ENCODE measurements at places on chromosomes 3 and 15.

DNA sequence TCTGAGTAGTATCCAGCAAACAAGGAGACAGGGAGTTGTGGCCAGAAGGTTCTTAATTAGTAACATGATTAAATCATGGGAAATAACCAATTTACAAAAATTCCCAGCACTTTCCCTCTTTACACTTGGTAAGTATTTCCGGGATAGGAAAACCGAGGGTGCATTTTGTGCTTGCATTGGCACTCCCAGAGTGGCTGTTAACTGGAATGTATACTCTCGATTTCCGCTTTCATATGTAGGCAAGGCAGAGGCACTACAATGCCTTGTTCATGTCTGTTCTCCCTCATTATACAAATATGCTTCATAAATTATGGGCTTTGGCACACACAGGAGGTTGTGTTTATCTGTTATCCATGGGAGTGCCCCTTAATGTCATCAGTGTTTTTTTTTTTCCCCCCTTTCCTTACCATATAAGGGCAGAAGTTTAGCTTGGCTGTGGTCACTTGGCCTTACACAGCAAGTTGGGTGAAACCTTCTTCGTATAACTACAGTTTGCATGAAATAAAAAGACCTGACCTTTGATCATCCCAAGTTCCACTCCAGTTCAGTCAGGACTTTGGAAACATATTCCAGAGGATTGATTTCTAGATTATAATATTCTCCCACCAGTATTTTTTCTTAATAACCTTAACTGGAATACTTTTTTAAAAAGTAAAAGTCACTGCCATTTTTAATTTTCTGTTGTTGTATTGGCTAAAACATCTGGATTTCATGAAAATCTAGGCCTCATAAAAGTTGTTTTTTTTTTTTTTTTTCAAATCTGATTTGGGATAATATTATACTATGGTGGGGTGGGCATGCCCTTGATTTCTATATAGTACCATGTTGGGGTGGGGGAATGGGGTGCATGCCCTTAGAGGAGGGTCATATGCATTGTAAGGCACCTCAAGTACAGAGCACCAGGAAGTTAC, 8.9 kb downstream of the TPM1 start:
- no peak for DNase-seq

- DNase-seq, result no peak
These were observed 470.6 kb upstream of the BCHE start for GRCh38 chr3:166307756-166308350.

DNA sequence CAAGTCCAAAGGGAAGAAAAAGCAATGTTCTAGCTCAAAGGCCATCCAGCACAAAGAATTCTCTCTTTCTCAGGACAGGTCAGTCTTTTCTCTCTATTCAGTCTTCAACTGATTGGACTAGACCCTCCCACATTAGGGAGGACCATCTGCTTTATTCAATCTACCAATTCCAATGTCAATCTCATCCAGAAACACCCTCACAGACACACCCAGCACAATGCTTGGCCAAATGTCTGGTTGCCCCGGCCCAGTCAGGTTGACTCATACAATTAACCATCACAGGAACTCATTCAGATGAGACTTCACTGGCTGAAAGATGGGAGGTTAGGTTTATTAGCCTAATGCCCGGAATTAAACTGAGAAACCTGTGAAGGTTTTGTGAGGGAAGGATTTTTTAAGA, 32.4 kb downstream of the ACAN start:
- DNase-seq, result no peak

GRCh38 chr15:57167821-57168395, 208.4 kb upstream of the CGNL1 start:
- DNase-seq, result no peak

GRCh38 chr3:193874512-193874911, 261.4 kb upstream of the HES1 start:
- no peak for DNase-seq

GRCh38 chr3:194261581-194262063, 89.5 kb downstream of the CPN2 start:
- DNase-seq, result no peak

GRCh38 chr3:4739289-4740236, 239.7 kb upstream of the BHLHE40 start:
- no peak for DNase-seq

DNA sequence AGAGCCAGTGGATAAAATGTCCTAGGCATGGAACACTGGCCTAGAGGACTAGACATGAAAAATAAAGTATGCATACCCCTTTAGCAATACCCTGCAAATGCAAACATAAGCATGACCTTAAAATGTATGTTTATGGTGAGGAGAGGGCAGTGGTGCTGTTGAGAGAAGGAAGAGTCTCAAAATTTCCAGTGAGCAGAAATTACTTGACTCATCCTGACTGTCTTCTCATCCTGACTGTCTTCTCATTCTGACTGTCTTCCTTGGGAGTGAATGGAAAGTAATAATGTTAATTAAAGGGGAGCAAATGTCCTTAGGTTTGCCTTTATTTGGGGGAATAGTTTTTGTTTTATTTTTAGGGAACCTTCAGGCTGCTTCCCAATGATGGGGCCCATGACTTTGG, 121.5 kb upstream of the GALNT15 start:
- DNase-seq, result no peak

- no peak for DNase-seq
These were observed 200.3 kb upstream of the SUCLG2 start for GRCh38 chr3:67854663-67855062.

DNA sequence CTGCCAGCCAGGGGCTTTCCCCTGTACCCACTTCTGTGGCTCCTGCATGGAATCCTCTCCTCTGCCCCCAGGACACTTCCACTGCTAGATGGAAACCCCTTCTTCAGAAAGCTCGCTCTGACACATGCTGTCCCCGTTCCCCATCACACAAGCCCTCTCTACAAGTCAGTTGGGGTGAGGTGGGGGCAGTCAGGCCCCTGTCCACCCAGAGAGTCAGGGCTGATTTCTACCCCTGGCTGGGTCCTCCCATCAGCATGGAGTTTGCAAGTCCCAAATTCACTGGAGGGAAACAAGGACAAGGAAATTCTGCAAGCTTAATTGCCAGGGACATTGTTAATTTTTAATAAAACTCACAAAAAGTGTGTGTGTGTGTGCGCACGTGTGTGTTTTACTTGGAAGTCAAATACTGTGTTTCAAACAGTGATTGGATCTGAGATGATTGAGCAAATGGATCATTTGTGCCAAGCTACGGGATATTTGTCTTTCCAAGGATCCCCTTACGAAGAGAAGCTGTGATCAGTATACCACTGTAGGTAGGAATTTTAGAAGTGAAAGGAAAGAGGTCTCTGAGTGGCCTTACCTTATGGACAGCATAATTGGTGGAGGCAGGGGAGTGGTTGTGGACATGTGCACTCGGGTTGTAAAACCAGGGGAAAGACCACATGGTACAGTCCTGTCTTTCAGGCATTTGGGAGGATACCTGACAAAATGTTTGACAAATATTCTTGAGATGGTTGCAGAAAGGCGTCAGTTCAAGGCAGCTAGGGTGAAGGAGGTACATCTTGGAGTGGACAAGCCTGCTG, 1.5 kb upstream of the AMOTL2 start:
- DNase-seq, result no peak

DNA sequence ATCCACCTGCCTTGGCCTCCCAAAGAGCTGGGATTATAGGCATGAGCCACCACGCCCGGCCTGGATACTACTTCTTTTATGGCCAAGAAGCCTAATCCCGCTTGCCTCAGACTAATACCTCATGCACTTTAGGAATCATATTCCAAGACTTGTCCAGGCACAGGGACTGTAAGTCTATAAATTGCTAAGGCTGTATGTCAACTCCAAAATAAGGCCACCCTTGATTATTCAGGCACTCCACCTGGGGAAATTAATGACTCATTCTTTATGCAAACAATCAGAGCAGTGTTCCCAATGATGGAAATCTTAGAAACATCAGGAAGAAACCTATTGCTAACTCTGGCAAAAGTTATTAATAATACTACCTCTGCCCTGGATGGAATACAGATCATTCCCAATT, 98.4 kb downstream of the ERC2 start:
- DNase-seq, result peak; percentile 7

- DNase-seq, result no peak
These were observed 514 bp downstream of the MBNL1 start for GRCh38 chr3:152269056-152269830.

DNA sequence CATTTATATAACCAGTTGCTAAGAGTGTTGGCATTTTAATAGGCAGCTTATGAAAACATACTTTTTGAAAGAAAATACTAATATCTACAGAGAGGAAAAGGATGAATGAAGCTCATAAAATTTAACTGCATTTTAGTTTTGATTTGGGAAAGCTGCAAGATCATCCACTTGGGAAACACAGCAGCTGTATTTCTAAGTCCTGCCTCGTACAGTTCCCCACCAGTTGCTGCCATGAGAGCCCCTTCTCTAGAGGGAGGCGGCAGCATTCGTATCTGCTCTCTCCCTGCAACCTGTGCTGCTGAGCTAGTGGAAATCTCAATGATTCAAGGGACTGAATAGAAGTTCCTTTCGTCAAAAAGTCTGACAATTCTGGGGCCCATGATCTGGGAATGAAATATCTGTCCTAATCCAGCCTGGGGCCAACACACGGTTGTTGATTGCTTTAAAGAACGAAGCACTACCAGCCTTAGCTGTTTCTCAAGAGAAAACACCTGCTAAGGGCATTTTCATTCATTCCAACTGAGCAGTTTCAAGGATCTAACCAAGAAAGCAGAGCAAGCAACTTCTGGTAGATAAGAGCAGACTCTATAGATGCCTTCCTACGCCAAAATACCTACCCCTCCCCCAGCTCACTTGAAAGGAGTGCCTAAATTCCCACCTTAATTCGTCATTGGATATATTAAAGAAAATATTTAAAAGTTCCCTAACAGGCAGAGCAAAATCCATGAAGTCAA, 223.7 kb downstream of the MAGI1 start:
- DNase-seq, result no peak

GRCh38 chr3:42274266-42274665, 8.3 kb upstream of the CCK start:
- DNase-seq, result no peak

- no peak for DNase-seq
These were observed 132.5 kb downstream of the MYRIP start for GRCh38 chr3:39941931-39942330.

- DNase-seq, result no peak
These were observed 217.2 kb downstream of the THSD4 start for GRCh38 chr15:71332431-71333004.

- no peak for DNase-seq
These were observed 761 bp upstream of the ZNF35 start for GRCh38 chr3:44647771-44648170.

GRCh38 chr3:10973046-10973595, 19.4 kb upstream of the SLC6A1 start:
- no peak for DNase-seq

GRCh38 chr15:26661748-26662147, 111.1 kb downstream of the GABRB3 start:
- DNase-seq, result no peak

DNA sequence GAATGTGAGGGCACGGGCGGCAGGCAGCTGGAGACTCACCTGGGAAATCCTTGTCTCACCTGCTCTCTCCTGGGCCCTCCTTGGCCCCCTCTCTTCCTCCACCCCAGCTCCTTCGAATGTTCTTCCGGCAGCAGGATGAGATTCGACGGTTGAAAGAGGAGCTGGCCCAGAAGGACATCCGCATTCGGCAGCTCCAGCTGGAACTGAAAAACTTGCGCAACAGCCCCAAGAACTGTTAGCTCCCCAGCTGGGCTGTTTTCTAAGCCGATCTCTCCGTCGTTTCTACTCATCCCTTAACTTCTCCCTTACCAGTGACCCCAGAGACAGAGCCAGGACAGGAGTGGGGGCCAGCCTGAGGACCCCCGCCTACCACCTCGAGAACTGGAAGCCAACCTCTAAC, 95.0 kb downstream of the ANP32A start:
- DNase-seq, result no peak

DNA sequence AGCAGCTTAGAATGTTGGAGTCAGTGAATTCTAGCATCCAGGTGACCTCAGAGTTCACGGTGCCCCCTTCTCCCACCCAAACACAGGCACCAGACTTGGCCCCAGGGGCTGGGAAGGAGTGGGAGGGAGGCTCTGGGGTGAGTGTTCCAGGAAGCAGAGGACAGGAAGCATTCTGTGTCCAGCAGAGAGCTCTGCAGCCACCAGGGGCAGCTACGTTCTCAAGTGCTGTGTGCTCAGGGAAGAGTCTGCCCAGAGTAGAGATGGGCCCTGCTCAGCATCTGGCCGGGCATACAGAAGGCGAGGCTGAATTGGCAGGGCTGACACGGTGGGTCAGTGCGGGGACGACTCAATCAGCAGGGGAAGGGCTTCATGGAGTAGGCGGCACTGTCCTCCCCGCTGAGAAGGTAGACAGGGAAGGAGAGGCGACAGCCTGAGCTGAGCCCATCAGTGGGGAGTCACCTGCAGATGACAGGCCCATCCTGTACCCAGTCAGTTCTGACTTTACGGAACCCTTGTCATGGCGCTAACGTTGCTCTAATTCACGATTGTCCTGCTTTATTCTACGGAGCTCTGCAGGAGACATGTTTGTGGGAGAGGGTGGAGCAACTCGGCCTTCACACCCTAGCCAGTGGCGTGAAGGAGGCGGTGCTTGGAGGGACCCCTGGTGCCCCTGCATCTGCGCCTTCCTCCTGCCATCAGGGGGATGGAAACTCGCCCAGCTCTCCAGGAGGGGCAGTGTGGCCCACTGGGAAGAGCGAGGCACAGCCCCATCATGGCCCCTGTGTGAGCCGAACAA, 82.2 kb downstream of the C3orf70 start:
- no peak for DNase-seq

- DNase-seq, result no peak
These were observed 32.0 kb downstream of the RAB11A start for GRCh38 chr15:65901336-65901735.

- DNase-seq, result no peak
These were observed 34.4 kb upstream of the MEIS2 start for GRCh38 chr15:37134699-37135131.

All from keratinocyte (primary cell).